ENCODE measurements at places on chromosomes 1 and 21. TPM values are rescaled to one million over a fixed set of nuclear protein-coding genes. Genes with fewer than 3 reads are reported as not detected.

F5 gene
- total RNA-seq = not detected

RGS7 gene
- total RNA-seq = 0.19 TPM

CFHR4 gene
- total RNA-seq = not detected

KDF1 gene
- total RNA-seq = under 0.01 TPM

OR6K3 gene
- total RNA-seq = not detected

KRTAP12-2 gene
- total RNA-seq = not detected

KRTAP19-3 gene
- not detected for total RNA-seq

SMPDL3B gene
- total RNA-seq = 0.09 TPM

SLC1A7 gene
- not detected for total RNA-seq

Data from endothelial cell of coronary artery (primary cell).